ENCODE measurements at places on chromosomes 16 and 17. TPM values are rescaled to one million over a fixed set of nuclear protein-coding genes. Genes with fewer than 3 reads are reported as not detected.

The SDK2 gene
- total RNA-seq: under 0.01 TPM

The MYOCD gene
- 3.5 TPM for total RNA-seq

The TBC1D3K gene
- total RNA-seq: not detected

The TEKT1 gene
- total RNA-seq: not detected

The OR1A1 gene
- total RNA-seq: not detected

The TCAP gene
- 0.37 TPM for total RNA-seq

The DHX58 gene
- 10.3 TPM for total RNA-seq
